ENCODE measurements at places on chromosomes 2 and 18. TPM values are rescaled to one million over a fixed set of nuclear protein-coding genes. Genes with fewer than 3 reads are reported as not detected.

- DNase-seq: peak; percentile 78
Observed at GRCh38 chr2:30115141-30115980, 31.4 kb upstream of the YPEL5 start.

GRCh38 chr2:137229834-137230233, 464.5 kb downstream of the THSD7B start:
- no peak for DNase-seq

- no peak for DNase-seq
Observed at GRCh38 chr2:120744817-120745216, 9.1 kb downstream of the GLI2 start.

DNA sequence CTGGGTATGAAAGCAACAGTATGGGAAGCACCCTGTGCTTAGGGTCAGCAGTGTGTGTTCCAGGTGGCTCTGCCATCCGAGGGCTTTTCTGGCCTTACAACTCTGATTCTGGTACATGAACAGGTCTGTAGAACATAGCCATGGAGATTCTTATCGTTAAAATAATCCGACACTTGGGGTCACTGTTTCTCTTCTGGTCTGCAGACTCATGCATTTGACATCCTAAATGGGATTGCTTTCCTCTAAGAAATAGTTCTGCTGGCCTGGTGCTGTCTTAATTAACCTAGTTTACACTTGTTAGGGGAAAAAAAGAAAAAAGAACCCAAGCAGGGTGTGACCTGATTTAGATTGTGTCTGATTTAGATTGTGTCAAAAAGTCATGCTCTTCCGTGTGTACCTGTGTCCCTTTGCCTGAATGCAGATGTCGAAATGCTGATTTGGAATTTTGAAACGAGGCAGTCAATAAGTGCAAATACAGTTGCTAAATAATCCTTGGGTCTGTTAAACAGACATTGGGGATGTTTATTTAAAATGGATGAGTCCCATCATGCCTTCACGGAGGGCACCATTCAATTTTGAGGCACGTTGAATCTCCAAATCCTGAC, 59.6 kb downstream of the TRPM8 start:
- DNase-seq: no peak

DNA sequence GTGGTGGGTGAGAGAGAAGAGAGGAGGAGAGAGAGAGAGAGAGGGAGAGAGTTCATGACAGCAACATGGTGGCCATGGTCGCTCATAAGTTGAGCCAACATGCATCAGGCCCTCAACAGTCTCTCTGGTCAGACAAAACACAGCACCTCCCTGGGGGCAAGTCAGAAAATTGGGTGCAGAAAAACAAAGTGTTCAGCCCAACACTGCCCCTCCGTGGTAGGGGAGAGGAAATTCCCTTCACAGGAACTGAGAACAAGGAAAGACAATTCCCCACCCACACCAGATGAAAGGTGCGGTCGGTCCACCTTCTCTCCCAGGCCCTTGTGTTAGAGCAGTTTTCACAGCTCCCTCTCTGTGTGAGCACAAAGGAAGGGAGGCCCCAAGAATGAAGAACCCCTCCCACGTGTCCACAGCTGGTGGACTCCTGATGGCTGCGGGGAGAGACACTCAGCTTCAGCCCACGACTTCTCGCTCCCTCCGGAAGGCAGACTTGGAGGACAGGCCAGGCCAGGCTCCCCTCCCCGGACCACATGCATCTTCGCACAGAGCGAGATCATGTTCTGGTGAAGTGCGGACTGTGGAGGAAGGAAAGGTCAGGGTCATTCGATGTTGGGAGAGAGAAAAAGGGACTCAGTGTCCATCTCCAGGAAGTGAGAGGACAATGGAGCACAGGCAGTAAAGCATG, 181.7 kb downstream of the ANAPC1 start:
- DNase-seq: peak; percentile 72

GRCh38 chr18:62366992-62367391, 41.9 kb downstream of the TNFRSF11A start:
- DNase-seq: no peak

DNA sequence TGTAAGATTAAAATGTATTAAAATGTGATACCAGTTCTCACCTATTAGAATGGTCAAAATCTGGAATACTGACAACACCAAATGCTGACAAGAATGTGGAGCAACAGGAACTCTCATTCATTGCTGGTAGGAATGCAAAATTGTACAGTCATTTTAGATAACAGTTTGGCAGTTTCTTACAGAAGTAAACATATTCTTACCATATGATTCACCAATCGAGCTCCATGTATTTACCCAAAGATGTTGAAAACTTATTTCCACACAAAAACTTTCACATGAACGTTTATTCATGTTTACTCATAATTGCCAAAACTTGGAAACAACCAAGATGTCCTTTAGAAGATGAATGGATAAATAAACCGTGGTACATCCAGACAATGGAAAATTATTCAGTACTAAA, 1193.5 kb upstream of the ACVR2A start:
- DNase-seq: no peak

- DNase-seq: no peak
Observed at GRCh38 chr2:98379311-98380202, 33.3 kb downstream of the CNGA3 start.

DNA sequence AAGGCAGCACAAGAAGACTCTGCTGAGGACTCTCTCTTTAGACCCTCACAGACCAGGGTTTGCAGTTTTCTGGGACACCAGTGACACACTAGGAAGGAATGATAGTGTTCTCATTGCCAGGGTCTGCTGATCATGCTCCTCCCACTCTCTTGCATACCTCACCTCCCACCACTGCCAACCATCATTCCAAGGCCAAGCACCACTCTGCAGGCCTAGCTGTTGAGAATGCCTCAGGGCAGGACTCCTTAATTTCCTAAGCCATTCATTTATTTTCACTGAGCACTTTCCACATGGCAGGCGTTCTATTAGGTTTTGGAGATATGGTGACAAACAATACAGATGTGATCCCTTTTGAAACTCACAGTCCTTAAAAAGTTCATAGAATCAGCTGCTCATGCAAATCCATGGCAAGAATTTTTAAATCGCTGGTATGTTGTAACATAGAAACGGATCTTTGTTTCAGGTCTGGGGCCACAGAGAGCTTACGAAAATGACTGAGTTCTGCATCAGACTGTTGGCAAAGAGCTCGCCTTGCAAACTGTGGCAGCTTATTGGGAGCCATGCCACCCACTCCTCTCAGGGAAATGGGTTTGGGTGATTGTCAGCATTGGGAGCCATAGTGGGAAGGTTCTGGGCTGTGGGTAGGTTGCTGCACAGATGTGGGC, 78.5 kb downstream of the XDH start:
- no peak for DNase-seq

GRCh38 chr2:173434762-173435569, 80.3 kb downstream of the CDCA7 start:
- no peak for DNase-seq

- DNase-seq: peak; percentile 11
Observed at GRCh38 chr2:118012778-118013177, 1.1 kb downstream of the CCDC93 start.

DNA sequence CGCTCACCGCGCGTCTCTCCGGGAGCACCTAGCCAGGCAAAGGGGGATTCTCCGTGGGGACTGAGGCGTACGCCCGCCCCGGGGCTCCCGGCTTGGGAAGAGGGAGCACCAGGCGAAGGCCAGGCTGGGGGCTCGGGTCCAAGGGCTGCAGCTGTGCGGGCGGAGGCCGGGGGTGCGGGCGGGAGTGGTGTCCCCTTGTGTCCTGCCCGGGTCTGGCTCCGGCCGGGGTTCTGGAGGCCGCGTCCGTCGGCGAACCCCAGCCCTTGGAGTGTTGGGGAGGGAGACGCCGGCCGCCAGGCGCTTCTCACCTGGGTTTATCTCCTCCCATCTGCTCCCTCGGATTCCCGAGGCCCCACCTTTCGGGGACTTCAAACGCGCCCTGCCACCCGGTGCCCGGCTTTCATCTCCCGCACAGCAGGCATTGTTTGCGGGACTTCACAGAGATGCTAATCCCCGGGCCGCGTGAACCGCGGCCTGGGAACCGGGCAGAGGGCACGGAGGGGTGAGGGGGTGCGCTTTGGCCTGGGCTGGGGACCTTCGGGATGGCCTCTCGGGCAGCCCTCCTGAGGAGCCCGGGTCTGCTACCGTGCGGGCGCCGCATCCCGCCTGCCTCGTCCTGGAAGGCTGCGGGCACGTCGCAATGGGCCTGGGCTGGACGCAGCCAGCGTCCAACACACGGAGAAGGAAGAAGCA, 5.0 kb upstream of the GBX2 start:
- DNase-seq: no peak

DNA sequence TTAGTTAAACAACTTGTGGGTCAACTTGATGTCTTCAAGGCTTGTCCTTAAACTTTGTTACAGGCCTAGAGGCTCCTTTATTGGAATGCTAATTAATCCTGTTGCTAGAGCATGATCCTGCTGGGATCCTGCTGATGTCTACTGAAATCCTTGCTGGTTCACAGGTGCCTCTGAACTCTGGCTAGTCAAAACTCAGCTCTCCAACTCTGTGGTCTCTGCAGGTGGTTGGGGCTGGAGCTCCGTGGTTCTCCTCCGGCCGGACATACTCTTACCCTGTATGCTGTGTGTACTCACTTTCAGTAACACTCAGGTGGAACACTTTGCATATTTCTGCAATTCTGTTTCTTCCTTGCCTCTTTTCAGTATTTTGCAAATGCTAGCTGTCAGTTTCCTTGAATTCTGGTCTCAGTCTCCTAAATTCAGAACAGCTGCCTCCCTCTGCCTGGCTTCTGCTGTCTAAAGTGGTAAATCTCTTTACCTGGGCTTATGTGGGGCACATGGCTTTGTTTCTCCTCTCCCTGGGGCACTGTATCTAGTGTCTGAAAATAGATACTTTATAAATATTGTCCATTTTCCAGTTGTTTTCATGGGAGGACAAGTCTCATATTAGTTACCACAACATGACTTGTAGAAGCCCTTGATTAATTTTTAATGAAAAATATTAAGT, 113.0 kb downstream of the ATP9B start:
- no peak for DNase-seq

- DNase-seq: no peak
Observed at GRCh38 chr2:204228169-204228886, 291.8 kb downstream of the ICOS start.

DNA sequence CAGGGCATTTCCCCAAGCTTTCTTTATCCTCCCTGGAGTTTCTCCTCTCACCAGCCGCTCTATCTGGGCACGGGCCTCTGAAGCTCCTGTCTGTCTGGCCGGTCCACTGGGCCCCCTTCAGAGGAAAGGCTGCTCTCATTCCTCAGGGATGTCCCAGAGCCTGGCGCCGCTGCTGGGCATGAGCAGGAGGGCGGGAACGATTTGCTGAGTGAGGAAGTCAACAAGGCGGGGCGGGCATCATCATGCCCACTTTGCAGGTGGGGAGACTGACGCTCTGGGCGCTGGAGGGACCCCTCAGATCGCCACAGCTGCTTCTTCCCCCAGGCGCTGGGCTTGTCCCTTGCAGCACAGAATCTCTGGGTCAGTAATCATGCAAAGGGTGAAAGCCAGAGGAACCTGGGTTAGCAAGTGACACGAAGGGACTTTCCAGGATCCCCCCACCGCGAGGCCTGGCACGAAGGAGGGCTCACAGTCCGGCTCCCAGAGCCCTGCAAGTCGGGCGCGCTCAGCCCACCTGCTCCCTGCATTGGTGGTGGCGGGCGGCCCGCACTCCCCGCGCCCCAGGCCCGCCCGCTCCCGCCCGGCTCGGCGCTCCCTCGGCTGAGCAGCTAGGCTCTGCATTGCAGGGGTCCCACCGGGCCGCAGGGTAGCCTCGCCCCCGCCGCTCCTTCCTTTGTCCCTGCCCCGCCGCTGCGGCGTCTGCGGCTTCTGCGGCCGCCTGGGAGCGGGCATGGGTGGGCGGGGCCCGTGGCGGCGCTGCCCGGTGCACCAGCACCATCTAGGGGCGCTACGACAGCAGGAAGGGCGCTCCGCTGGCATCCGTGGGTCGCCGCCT, 157.8 kb downstream of the CYRIA start:
- DNase-seq: peak; percentile 17

GRCh38 chr2:236171181-236171679, 3.0 kb upstream of the GBX2 start:
- no peak for DNase-seq

- DNase-seq: no peak
Observed at GRCh38 chr2:221816566-221816965, 244.5 kb upstream of the EPHA4 start.

- no peak for DNase-seq
Observed at GRCh38 chr2:70709275-70710037, 58.5 kb downstream of the ADD2 start.

DNA sequence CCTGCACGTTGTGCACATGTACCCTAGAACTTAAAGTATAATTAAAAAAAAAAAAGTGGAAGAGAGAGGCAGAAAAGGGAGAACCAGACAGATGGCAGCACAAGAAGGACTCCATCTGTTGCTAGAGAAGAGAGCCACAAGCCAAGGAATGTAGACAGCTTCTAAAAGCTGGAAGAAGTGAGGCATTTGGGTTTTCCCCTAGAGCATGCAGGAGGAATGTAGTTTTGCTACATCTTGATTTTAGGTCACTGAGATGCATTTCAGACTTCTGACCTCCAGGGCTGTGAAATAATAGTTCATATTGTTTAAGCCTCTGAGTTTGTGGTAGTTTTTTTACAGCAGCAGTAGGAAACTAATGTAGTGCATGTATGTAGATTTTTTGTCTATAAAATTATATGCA, 46.0 kb downstream of the CAVIN2 start:
- no peak for DNase-seq

GRCh38 chr2:106044021-106044420, 150.1 kb downstream of the UXS1 start:
- DNase-seq: no peak

The ELOA2 gene
- not detected for total RNA-seq

The QPCT gene
- 0.43 TPM for total RNA-seq

The LOXL3 gene
- 1.1 TPM for total RNA-seq

The LYPD6B gene
- not detected for total RNA-seq

The GAREM1 gene
- not detected for total RNA-seq

The IL1A gene
- 15.7 TPM for total RNA-seq

The KCNK3 gene
- not detected for total RNA-seq

The TUBA3E gene
- not detected for total RNA-seq

The GPR17 gene
- not detected for total RNA-seq

The B3GNT7 gene
- total RNA-seq: not detected
